ENCODE measurements at places on chromosomes 5 and 9.

- DNase-seq: no peak
These were observed 3.2 kb downstream of the PPARGC1B start for GRCh38 chr5:149733129-149733900.

DNA sequence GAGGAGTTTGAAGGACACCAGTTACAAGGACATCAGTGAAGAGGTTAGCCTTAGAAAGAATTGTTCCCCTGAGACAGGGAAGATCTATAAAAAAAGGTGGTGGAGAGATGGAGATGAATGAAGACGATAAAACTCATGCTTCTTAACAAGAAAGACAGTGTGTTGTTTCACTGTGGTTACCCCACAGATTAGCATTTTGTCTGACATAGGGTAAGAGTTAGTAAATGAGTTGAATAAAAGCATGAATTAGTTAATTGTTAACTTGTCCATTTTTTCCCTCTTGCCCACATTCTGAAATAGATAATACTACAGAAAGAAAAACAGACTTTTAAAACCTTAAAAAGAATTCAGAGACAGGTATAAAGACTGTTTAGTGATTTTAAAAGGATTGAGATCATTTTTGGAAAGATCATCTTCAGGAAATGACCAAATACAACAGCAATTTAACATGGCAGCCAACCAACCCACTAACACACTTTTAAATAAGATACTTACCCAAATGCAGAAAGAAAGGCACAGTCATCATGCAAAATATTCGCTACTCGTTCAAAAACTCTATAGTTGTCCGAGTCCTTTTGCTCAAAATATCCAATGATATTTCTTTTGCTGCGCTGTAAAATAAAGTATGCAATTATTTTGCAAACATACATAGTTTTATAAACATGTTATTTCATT lies 78.5 kb downstream of the ERP44 start:
- DNase-seq: no peak

DNA sequence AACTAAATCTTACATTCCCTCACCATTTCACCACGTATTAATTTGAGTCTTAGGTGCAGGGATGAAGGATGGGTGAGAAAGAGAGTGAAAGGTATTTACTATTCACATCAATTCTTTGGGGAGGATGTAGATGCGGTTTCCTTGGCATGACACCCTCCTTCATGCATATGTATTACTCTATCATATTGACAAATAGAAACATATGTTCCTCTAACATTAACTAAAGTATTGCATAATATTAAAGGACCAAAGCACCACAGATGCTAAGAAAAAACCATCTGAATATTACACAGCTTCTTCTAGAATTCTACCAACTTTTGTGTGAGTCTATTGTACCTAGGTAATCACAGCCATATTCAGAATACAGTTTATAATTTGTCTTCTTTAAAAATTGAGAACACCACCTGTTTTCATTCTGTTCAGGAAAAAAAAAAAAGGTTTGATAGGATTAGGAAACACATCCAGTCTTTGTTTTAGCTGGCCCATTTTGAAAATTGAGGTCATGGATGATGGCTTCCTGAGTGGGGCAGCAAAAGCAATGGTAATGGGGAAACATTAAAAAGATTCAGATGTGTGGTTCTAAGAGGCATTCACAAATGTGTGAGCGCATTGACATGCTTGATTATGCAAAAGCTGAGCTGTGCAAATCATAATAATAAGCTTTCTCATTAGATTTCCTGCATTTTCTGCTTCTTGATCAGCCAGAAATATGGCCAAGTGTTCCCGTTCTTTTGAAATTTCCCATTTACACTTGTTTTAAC lies 1011.5 kb upstream of the NUDT12 start:
- no peak for DNase-seq

DNA sequence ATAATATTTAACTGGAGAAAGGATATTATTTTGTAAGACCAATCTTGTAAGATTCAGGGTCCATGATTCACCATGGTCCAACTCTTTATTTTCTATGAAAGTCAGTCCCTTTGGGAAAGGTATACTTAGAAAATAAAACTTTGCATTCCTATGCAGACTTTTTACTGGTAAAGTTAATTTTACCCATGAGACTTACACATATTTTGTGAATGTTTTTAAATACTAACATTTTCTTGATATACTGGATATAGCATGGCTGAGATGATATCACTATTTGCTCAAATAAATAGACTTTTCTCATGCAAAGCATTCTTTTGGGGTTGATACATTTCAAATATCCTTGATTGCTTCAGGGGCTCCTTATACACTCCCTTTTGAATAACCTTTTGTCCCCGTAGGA lies 512.1 kb downstream of the MAN2A1 start:
- no peak for DNase-seq

DNA sequence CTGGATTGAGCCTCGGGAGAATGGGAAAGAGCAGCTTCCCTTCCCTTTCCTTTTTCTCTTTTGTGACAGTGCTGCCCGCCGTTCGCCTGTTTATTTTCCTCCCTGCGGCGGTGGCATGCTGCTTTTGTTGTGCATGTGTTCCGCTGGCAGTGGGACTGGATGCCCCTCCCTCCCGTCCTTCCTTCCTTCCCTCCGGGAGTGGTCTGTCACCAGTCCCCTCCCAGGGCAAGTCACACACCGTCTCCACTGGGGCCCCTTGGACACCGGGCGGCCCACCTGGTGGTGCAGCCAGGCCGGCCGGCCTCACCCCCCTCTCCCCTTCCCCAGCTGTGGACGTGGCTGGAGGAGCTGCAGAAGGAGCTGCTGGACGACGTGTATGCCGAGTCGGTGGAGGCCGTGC lies 214.7 kb downstream of the TRIO start:
- no peak for DNase-seq

DNA sequence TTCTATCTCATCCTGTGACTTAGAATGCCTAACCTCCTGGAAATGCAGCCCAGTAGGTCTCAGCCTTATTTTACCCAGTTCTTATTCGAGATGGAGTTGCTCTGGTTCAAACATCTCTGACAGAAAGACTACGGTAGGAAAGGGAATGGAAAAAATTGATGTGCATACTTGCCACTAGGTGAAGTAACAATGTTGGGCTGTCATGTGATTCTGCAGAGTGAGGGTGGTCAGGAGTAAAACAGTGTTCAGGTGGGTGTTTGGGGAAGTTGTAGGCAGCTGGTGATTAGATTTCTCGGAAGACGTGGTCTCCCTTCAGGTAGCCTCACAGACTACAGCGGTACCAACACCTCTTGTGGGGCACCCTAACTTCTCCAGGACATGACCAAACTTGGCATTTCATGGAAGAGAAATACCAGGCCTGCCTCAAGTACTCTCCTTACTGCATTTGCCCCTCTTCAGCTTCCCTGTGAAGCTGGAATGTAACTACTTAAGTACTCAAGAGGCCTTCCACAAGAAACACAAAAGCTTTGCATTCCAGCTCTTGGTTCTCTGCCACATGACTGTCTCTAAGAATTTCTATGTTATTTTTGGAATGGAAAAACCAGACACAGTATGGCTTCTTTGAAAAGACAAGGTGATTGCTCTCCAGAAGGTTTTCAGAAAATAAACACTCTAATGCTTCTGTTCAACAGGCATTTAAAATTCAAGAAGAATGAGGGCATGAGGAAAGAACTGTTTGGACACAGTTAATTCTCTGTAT lies 17.4 kb upstream of the ENTREP1 start:
- no peak for DNase-seq

DNA sequence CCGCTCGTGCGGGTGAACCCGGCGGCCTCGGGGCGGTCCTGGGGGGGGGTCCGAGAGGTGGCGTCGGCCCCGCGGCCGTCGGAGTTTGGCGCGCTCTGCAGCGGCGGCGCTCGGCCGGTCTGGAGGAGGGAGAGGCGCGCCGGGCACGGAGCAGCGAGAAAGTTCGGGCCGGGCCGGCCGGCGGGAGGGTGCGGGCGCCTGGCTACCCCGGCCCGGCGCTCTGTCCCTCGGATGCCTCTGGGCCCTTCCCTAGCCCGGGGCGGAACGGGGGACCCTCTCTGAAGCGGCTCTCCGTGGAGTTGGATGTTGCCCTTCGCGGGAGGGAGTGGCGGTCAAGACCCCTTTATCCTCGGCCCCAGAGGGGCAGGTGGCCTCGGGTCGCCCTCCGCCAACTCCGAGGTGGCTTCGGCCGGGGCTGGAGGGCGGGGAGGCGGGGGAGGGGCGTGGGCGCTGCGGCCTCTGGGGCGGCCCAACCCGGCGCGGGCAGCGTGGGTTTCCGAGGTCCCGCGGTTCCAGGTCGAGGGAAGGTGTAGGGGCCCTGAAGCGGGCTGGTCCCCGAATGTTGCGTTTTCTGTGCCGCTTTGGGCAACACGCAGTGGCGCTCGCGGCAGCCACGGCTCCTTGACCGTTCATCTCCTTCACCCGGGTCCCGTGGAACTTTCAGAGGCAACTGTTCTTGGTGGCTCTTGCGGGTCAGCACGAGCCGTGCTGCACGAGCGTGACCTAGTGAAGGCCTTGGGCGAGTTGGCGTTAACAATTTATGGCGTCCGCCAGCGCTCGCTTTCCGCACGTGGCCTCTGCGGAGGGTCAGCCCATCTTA lies 290.5 kb downstream of the DOCK8 start:
- peak; percentile 25 for DNase-seq
